ENCODE measurements at places on chromosomes 4 and X.

DNA sequence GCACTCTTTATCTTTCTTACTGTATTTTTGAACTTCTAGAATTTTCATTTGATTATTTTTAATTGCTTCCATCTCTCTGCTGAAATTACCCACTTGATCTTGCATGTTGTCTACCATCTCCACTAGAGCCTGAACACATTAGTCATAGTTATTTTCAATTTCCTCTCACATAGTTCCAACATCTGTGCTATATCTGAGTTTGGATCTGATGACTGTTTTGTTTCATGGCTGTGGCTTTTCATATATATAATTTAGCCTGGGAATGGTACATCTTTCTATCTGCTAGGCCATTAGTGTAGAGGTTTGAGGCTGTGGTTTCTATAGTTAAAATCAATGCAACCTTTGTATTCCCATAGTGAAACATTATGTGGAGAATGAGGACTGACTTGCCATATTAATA, 33.2 kb downstream of the NPY2R start:
- no peak for DNase-seq

- no peak for DNase-seq
These were observed 147.9 kb upstream of the CTSO start for GRCh38 chr4:156101571-156101970.

DNA sequence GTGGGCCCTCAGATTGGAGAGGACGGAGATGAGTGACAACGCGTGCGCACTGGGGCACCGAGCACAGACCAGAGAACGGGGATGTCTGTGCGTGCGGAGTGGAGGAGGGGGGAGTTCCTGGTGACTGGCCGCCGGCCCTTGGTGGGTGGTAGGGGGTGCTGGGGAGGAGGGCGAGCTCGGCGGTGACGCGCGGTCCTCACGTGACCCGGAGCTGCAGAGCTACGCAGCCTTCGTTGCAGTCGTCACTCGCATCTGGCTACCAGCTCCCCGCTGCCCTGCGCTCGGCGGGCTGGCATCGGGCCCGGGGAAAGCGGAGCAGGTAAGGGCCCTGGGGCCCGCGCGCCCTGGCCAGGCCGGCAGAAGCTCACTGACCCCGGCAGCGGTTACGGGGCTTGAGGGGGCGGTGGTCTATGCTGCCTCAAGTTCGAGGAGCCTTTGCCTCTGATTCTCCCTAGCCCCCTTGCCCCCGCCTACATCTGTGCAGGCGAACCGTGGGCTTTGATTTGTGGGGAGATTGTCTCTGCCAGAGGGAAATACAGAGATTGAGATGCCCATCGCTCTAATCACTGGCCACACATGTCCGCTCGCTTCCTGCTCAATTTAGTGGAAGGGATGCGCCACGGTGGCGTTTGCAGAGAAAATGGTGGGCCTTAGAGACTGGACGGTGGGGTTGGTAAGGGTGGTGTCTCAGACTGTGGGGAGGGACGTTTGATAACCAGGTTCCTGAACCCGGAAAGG, at the start of gene ARMCX4:
Gene ARMCX4 (plus strand): TSS at position 245 of the 738 bp plus-strand sequence. CDS start 3,134 bp downstream, outside the sequence.
- DNase-seq = peak; percentile 38

GRCh38 chr4:170662250-170662649, 572.5 kb upstream of the AADAT start:
- no peak for DNase-seq

GRCh38 chr4:77044461-77045150, 31.2 kb downstream of the CCNI start:
- no peak for DNase-seq

- peak; percentile 13 for DNase-seq
These were observed 848 bp upstream of the KCND1 start for GRCh38 chrX:48972220-48973164.

DNA sequence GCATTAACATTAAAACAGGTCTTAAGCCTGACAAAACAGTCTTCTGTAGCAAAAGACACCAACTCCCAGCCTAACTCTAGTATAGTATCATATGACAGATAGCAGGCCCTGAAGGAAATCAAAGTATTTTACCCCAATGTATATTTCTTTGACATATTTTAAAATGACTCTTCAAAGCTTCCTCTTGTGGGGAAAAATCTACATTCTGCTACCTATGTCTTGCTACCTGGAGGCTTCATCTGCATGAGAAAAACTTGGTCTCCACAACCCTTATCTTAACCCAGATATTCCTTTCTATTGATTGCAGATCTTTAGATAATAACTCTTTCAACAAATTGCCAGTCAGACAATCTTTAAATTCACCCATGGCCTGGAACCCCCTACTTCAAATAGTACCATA, 1620.4 kb downstream of the PCDH7 start:
- DNase-seq = no peak

- no peak for DNase-seq
These were observed 89.0 kb downstream of the SMIM20 start for GRCh38 chr4:26003056-26003455.

DNA sequence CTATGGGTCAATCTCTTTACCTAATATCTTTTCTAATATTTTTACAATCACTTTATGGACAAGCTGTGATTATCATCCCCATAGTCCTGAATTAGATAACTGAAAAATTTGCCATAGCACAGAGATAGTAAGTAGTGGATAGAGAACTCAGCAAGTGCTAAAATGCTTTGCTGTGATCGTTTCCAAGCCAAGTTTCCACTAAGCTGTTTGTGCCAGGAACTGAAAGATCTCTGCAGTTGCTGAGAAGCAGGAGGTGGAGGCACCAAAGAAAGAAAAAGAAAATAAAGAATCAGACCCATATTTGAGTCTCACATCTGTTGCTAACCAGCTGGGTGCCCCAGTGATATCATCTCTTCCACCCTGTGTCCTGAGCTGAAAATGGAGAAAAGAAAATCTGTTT, 605.6 kb upstream of the BOD1L1 start:
- no peak for DNase-seq

DNA sequence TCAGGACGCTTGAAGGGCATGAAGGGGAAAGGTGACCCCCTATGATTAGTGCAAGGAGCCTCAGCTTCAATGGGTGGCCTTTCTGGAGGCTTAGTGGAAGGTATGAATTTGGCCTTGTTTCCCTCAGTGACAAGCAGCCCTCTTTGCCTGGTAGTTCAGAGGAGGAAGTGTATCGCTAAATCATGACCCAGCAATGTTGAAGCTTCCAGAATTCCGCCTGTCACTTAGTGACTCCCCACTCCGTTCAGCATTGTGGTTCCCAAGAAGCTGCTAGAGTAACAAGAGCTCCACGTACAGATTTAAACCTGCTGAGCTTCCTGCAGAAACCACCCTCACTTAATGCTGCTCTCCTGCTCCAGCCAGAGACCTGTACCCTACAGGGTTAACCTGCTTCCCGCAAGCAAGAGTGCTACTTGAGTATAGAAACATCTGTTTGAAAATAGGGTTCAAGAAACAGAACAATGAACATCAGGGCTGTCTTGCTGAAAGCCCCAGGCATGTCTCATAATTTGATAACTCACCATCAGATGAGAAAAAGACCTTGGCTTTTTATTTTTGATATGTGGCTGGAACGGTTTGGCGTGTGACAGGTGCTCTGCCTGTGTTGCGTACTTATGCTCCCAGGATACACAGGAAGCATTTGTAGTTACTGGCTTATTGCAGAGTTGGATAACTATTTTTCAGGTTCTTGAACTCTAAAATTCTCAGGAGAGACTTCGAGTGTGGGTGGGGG, 105.2 kb downstream of the UCHL1 start:
- no peak for DNase-seq

DNA sequence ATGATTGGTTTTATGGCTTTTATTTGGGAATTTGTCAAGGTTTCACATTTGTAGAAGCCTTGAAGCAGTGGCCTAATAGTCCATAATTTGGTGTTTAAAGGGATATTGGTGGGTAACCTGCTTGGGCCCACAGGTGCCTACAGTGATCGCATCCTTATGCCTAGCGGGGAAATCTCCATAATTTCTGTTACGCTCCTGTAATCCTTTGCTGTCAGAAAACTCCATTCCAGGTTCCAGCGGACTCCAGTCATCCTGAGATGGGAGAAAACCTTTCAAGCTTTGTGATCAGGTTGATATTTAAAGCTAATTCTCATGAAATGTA, 257.0 kb upstream of the JADE1 start:
- no peak for DNase-seq

DNA sequence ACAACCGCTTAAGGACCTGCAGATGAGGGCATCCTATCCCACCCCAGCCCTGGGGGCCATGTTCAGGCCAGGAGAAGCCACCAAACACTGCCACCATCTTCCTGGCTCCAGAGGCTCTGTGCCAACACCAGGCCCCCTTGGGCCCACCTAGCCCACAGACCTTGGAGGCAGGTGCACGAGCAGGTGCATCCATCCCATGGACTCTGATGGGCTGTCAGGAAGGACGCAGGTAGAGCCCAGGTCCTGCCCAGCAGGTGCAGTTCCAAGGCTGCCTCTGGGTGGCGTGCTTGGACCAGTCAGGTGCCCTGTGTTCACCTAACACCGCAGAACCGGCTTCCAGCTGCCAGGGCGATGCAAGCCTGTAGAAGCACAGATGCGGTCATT, 22.8 kb upstream of the PDE6B start:
- peak; percentile 58 for DNase-seq

DNA sequence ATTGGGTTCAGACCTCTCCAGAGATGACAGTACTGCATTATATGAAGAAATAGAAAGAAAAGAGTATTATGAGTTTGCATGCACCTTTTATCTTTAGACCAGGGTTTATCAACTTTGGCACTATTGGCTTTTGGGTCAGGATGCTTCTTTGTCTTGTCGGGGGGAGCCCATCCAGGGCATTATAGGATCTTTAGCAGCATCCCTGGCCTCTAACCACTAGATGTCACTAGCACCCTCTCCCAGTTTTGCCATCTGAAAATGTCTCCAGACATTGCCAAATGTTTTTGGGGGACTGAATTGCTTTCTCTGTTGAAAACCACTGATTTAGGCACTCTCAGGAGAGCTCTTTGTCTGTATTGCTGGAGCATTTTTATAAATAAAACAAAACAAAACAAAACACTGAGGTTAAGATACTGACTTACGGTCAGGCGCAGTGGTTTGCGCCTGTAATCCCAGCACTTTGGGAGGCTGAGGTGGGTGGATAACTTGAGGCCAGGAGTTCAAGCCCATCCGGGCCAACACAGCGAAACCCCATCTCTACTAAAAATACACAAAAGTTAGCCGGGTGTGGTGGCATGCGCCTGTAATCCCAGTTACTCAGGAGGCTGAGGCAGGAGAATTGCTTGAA, 23.6 kb downstream of the CA5B start:
- DNase-seq = no peak

DNA sequence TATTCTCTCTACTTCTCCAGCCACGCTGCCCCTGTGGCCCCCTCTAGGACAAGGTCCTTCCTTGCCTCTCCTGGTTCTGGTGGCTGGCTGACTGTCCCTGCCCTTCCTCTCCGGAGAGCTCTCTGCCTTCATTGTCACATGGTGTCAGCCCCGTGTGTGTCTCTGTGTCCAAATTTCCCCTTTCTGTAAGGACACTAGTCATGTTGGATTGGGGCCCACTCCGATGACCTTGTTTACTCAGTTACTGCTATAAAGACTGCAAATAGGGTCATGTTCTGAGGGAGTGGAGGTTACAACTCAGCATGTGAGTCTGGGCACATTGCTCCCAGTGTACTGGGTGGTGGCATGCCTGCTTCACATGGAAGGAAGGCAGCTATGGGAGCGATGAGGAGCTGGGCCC, 129.5 kb upstream of the PSAPL1 start:
- no peak for DNase-seq

- DNase-seq = no peak
These were observed 39.9 kb downstream of the PSAPL1 start for GRCh38 chr4:7394681-7395451.

- DNase-seq = no peak
These were observed 118.4 kb downstream of the RAPGEF2 start for GRCh38 chr4:159221280-159221679.

- no peak for DNase-seq
These were observed 5.5 kb upstream of the HMX1 start for GRCh38 chr4:8876982-8877779.

DNA sequence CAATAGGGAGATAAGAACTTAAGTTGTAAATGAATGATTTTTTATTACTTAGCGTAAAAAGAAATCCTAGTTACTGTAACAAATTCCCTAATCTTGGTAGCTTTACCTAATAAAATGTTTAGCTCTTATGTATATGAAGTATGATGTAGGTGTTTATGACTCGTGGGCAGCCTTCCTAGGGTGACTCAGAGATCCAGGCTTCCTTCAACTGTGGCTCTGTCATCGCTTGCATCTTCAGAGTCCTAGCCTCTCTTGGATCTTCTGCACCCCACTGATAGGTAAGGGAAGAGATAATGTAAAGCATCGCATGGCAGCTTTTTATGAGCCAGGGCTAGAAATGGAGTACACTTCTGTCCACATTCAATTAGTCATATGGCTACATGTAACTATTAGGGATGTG, 165.6 kb upstream of the GLRA2 start:
- no peak for DNase-seq

GRCh38 chr4:183200453-183200852, 101.4 kb downstream of the WWC2 start:
- DNase-seq = no peak

DNA sequence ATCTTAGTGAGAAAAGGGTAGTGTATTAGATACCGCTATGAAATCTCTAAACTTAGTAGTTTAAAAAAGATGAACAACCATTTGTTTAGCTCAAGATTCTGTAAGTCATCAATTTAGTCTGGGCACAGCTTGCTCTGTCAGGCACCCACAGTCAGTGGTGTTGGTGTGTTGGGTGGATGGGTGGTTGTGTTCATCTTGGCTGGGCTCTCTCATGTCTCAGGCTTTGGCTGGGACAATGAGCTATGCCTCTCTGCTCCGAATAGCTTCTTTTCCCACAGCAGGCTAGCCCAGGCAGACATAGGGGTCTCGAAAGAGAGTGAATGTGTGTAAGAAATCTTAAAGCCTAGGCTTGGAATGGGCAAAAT, 127.0 kb upstream of the GATB start:
- no peak for DNase-seq

- DNase-seq = no peak
These were observed 69.9 kb downstream of the TRAPPC11 start for GRCh38 chr4:183729069-183729406.

DNA sequence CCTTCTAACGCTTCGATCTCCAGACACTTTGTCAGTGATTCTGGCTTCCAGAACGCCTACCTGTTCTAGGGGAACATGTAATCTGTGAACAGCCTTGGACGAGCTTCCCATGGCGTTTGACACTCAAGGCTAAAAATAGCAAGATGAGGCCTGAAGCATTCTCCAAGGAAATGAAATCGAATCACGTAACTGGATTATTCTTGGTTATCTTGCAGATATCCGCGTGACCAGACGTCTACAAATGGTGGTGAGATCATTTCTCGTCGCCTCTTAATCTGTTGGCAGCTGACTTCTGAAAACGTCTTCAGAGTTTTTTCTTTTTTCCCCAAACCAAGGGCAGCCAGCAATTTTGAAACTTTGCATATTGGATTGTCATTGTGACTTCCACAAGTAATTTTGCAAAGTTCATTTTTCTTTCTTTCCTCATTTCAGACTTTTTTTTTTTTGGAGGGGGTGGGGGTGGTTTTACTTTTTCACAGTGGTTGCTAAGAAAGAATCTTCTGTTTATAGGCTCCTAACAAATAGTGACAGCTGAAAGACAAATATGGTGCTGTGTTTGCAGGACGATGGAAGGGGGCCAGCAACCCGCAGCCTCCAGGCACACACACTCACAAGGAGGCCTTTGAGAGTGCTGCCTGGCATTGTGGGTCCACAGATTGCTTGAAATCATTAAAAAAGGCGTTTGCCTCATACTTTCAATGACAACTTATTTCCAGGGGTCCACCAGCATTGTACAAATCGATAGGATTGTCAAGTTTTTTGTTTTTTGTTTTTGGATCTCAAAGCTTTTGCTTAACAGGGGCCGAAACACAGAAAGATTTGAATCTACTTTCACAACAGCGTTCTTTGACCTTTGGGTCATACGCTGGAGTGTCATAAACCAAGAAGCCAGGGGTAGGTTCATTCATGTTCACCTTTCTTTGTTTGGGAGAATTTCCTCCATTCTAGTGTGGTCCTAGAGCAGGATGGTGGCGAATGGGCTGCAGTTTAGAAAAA, 32.4 kb upstream of the PDLIM3 start:
- DNase-seq = no peak

Measured in stimulated activated CD4-positive, alpha-beta T cell treated with anti-CD3 and anti-CD28 coated beads, Interleukin-12 subunit alpha, Interleukin-12 subunit beta, amount 100 ng/mL, for 4 hours (primary cell).